ENCODE measurements at places on chromosomes 6 and 20.

DNA sequence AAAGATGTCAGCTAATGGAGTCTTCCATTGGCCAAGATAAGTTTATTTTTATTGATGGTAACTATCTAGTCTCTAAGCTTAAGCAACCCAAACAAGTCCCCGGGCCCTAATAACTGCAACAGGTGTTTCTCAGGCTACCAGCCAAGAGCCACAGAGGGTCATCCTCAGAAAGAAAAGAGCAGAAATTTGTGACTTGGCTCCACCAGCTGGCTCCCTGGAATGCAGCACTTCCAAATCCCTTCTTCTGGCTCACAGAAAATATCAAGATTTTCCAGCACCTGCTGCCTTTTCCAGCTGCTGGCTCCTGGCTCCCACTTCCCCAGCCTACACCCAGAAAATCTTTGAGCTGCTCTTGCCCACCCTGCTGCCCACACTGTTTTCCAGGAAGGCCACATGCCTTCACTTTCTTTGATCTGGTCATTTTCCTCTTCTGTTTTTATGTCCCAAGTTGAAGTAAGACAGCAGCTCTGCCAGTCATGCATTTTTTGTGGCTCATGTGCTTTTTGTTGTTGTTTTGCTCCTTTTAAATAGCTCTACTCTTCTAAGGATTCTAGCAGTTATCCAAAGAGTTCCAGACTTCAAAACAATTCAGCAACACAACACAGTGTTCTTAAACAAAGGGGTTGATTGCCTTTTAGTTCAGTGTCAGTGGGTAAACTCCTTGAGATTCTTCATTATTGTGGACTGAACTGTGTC is 151.0 kb upstream of the SMLR1 start:
- no peak for DNase-seq

DNA sequence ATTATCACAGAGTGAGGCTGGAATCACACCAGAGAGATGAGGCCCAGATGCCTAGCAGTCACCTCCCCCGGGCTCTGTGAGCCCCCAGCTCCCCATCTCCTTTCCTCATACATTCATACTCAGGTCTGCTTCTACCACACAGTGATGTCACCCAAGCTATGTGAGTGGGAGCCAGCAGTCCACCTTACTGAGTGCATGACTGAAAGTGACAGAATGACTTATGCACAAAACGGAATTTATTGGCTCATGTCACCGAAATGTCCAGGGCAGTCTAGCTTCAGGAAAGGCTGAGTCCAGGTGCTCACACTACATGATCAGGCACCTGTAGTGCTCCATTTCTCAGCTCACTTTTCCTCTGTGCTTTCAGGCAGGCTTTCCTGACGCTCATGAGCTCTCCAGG is 36.7 kb upstream of the CCN6 start:
- no peak for DNase-seq

GRCh38 chr6:43090559-43090956 is 14.4 kb downstream of the PTK7 start:
- no peak for DNase-seq

DNA sequence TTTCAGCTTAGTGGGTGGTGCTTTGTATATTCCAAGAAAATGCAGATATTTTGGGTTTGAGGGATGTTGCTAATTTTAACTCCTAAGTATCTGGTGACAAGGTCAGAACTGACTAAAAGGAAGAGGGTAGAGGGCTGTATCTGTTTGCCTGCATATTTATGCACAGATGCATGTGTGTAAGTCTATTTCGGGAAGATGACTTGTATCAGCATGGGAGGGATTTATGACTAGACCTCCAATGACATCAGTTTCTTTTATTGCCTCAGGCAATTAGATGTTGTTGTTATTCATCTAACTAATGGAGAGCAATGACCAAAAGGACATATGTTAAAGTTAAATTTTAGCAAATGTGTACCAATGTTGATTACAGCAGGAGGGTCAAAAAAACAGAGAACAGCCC is 734.3 kb downstream of the QKI start:
- DNase-seq, result no peak
